Progenitor cell of endocrine pancreas (in vitro differentiated cells): ENCODE measurements at places on chromosomes 16 and 17. TPM values are rescaled to one million over a fixed set of nuclear protein-coding genes. Genes with fewer than 3 reads are reported as not detected.

ADAM11 gene
- total RNA-seq, result 1.4 and 2.4 TPM in 2 replicates

MYCBPAP gene
- 1.7 and 3.5 TPM in 2 replicates for total RNA-seq

CDRT15L2 gene
- not detected in 2 replicates for total RNA-seq

JPH3 gene
- total RNA-seq, result 23.1 and 26.4 TPM in 2 replicates

MATCAP1 gene
- total RNA-seq, result 137 and 145 TPM in 2 replicates

PTX4 gene
- total RNA-seq, result not detected in 2 replicates

UTS2R gene
- total RNA-seq, result 0.22 TPM in 2 replicates

TM4SF5 gene
- 0.44 and 0.57 TPM in 2 replicates for total RNA-seq

PSMB3 gene
- total RNA-seq, result 134 and 138 TPM in 2 replicates

NOXO1 gene
- 0.93 and 1.5 TPM in 2 replicates for total RNA-seq

PDK2 gene
- 35.7 and 37.1 TPM in 2 replicates for total RNA-seq

CNTNAP4 gene
- 0.33 and 0.74 TPM in 2 replicates for total RNA-seq

GRB7 gene
- total RNA-seq, result 28.8 and 29.9 TPM in 2 replicates

LHX1 gene
- 1.8 and 2.0 TPM in 2 replicates for total RNA-seq

NLRC5 gene
- not detected in 2 replicates for total RNA-seq

PYY gene
- 0.84 and 1.1 TPM in 2 replicates for total RNA-seq

MT2A gene
- total RNA-seq, result 11.5 TPM in 2 replicates
